CD8-positive, alpha-beta memory T cell (primary cell): ENCODE measurements at places on chromosomes 12 and 14.
A peak's percentile ranks its signal among the peaks of the same experiment; 100 is the strongest.

- DNase-seq: no peak
These were observed 42.3 kb upstream of the SLC24A4 start for GRCh38 chr14:92280554-92281262.

DNA sequence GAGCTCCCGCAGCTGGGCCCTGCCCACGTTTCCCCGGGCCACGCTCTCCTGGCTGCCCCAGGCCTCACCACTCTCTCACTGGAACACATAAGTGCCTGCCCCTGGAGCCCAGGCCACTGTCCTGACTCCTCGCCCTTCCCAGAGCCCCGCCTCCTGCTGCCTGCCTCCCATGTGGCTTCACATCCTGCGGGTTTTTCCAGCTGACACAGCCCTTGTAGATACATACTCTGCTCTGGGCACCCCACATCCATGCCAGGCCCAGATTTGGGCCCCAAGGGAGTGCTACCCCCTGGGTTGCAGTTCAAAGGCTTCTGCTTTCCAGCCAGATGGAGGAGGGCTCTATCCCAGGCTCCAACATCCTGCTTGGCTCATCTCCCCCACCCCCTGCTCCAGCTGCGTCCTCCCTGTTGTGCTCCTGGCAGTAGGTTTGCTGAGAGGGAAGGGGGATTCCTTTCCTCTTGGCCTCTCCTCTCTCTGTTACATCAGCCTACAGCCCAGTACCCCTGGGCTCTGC is 60.1 kb downstream of the TSPAN9 start:
- DNase-seq: no peak

GRCh38 chr14:63614679-63615363 is 26.9 kb downstream of the WDR89 start:
- no peak for DNase-seq

- DNase-seq: no peak
These were observed 13.4 kb upstream of the CDKL1 start for GRCh38 chr14:50410071-50410470.

DNA sequence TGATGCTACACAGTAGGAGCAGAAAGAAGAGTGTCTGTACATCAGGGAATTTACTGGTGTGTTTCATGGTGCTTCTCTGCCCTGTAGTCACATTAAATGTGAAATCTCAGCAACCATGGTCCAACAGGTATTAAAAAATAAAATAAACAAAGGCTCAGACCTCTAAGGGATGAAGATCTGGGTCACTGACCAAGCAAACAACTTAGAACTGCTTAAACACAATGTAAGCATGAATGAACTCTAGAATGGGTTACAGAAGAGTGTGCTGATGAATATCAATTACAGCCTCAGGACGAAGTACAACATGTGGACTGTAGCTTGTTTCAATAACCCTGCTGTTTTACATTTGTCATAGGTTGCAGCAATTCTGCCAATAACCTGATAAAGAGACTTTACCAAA is 47.4 kb downstream of the SLC35F4 start:
- DNase-seq: no peak

GRCh38 chr12:53034459-53034858 is 15.4 kb upstream of the TNS2 start:
- DNase-seq: no peak

DNA sequence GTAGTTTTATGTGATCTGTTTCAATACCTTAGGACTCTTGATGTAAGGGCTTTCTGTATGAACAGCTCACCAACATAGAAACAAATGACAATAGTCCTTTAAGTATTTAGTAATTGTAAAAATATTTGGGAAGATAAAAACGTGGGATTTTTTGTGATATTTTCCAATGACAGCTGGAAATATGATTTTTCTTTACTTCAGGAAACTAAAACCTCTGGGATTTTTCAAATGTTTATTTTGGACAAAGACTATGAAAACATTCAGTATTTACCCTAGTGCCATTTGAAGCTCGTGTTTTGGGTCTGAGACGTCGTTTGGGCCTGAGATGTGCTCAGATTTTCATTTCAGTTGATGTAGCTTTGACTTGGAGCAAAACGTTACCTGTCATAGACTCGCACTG is 240.0 kb downstream of the BMP4 start:
- no peak for DNase-seq

- DNase-seq: no peak
These were observed 148.5 kb downstream of the GLT1D1 start for GRCh38 chr12:129001826-129002225.

GRCh38 chr12:47773062-47773857 is at the start of gene SLC48A1:
Gene SLC48A1, plus strand, starts transcription at chr12:47773238. Its CDS starts 67 bp downstream, at chr12:47773305.
- peak; percentile 59 for DNase-seq

GRCh38 chr14:59215757-59216156 is 27.3 kb downstream of the DAAM1 start:
- no peak for DNase-seq

DNA sequence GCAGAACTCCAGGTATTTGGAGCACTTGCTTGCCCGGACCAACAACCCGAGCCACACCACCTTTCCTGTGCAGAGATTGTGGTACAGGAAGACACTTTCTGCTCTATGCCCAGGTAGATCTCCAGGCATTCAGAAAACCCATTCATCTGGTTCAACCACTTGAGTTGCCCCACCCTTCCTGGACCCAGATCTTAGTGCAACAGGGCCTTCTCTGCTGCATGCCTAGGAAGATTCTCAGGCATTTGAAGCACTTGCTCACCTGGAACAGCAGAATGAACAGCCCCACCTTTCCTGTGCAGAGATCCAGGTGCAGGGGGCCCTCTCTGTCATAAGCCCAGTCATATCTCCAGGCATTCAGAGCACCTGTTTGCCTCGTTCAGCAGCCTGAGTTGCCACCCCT is 412.8 kb upstream of the MGAT4C start:
- no peak for DNase-seq

DNA sequence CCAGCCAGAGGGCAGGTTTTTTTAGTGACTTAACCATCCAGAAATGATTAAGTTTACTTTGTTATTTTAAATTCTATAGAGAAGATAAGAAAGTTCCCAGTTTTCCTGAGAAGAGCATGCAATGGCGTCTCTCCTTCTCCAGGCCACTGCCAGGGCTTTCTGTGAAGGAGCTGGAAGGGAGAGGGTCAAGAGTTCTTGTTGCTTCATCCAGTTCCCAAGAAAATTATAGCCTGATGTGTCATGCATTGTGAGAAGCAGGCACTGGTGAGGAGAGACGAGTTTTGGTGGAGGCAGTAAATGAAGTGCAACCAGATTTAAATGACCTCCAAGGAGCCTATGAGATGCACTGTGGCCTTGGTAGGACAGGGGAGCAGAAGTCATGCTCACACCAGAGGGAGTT is 14.2 kb downstream of the ELK3 start:
- DNase-seq: no peak
